ENCODE measurements at places on chromosomes 6 and 20. TPM values are rescaled to one million over a fixed set of nuclear protein-coding genes. Genes with fewer than 3 reads are reported as not detected.

Gene UNC5CL
- 0.37 TPM for total RNA-seq

Gene SYNGAP1
- 1.4 TPM for total RNA-seq

- DNase-seq: no peak
These were observed 13.6 kb downstream of the CNBD2 start for GRCh38 chr20:35981969-35982368.

- peak; percentile 78 for DNase-seq
These were observed 32.4 kb upstream of the TCP11 start for GRCh38 chr6:35173427-35174087.

GRCh38 chr20:25285856-25286798, 38.2 kb downstream of the PYGB start:
- DNase-seq: no peak

DNA sequence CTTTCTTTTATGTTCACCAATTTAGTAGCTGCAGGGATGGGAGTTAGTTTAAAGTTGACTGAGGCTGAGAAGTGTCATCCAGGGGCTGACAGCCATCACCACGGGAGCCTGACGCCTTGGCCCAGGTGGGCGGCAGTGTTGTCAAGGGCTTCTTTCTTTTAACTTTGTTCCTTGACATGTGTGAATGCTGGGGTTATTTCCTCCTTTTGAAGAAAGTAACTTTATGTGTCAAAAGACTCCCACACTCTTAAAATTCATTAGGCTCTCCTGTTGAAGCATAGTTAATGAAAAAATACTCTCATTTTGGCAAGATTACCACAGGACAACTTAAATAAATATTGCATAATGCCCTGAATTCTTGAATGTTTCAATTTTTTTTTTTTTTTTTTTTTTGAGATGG, 50.0 kb downstream of the SASH1 start:
- DNase-seq: no peak

Data from HT1080 (cell line).